ENCODE measurements at places on chromosomes 4 and X. TPM values are rescaled to one million over a fixed set of nuclear protein-coding genes. Genes with fewer than 3 reads are reported as not detected.

GRCh38 chrX:39859991-39860861, 237.5 kb downstream of the BCOR start:
- DNase-seq: peak; percentile 52
- H3K4me1 ChIP-seq: no peaks in the 10 kb centered on the region
- H3K36me3 ChIP-seq: no peaks in the 10 kb centered on the region
- no peak overlapping the region for H3K27ac ChIP-seq
- no peak overlapping the region for H3K4me3 ChIP-seq
- H3K27me3 ChIP-seq: no peaks in the 10 kb centered on the region

NLGN3 gene
- 6.7 TPM for total RNA-seq

PRRG3 gene
- total RNA-seq: 2.7 TPM

GRCh38 chr4:77025643-77026321, 50.0 kb downstream of the CCNI start:
- no peak overlapping the region for H3K27ac ChIP-seq
- H3K36me3 ChIP-seq: no peaks in the 10 kb centered on the region
- H3K27me3 ChIP-seq: no peaks in the 10 kb centered on the region

BEX5 gene
- 10.3 TPM for total RNA-seq

DNA sequence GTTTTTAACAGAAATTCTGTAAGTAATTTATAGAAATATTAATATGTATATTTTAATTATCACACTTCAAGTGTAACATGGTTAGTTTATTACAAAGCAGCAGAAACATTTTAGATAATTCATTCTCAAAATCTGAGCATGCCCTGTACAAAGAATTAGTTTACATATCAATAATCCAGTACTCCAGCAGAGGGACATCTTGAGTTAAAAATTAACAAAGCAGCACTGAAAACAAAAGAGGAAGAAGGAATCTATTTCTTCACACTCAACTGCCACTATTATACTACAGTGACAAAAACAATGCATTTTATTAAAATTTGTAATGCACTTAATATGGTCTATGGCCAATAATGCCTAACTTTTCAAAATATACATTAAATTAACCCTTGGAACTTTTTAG, 179.1 kb upstream of the KLHL4 start:
- no peaks in the 10 kb centered on the region for H3K4me1 ChIP-seq
- no peaks in the 10 kb centered on the region for H3K36me3 ChIP-seq
- no peak overlapping the region for H3K4me3 ChIP-seq

ZNF711 gene
- 5.6 TPM for total RNA-seq

DNA sequence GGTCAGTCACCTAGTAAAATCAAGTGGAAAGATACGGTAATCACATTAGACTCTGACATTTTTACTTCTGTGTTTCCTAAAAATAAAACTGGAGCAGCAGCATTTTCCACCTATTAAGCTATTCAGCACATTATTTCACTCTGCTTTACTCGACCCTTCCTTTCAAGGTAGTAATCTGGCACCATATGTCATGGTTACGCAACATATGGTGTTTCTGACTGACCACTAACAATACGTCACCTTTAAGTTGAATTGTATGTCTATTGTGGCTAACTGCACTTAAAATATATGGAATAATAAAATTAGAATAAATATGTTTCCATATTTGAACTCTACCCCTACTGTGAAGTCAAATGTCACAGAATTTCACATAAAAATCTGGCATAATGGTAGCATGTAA, 168.8 kb downstream of the CDS1 start:
- no peak overlapping the region for H3K27ac ChIP-seq
- H3K4me3 ChIP-seq: no peak overlapping the region
- H3K4me1 ChIP-seq: no peaks in the 10 kb centered on the region

ASMT gene
- total RNA-seq: not detected

DNA sequence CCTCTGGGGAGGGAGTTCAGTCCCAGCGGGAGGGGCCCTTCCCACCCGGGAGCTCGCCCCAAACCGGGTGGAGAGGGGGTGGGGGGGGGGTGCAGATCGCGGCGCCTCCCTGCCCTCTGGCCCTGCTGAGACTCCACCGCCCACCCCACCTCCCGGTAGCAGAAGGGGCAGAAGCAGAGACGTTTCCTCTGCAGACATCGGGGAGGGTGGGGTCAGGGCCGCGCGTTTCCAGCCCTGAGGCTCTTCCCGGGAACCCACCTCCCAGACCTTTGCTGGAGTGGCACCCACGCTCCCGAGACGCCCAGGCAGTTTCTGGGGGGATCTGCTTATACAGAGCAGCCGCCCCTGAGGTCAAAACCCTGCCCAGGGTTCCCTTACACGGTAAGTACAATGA, 30.2 kb downstream of the CPLX1 start:
- H3K4me3 ChIP-seq: no peak overlapping the region
- H3K4me1 ChIP-seq: peaks cover 11% of the 10 kb centered on the region
- no peaks in the 10 kb centered on the region for H3K36me3 ChIP-seq
- no peak overlapping the region for H3K27ac ChIP-seq
- no peaks in the 10 kb centered on the region for H3K27me3 ChIP-seq
- DNase-seq: no peak

DNA sequence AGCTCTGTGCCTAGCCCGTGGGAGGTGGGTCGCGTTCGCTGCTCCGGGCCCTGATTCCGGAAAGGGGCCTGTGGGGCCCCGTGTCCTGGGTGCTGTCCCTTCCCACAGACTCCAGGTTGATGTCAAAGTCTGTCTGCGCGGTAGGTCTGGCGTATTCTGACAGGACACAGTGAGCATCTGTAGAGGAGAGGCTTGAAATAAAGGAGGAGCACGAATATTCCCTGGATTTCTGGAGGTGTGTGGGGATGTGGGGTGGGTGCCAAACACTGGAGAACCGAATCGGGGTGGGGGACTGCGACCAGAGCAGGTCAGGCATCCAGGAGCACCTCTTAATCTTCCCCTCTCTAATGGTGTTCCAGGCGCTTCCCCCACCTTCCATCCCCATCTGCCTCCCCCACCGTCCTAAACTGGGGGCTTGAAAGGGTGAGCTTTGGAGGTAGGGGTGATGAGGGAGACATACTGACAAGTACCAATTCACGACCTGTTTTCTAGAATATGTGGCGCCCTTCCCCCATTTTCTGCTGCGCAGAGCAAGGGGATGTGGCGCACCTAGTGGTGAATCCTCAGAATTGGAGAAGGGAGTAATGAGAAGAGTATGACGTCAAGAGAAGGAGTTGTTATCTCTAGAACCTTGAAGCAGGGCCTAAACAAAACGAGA, 877 bp downstream of the GPRASP1 start:
- H3K27ac ChIP-seq: peak overlapping the region; percentile 85
- no peaks in the 10 kb centered on the region for H3K27me3 ChIP-seq
- peak overlapping the region; percentile 79 for H3K4me3 ChIP-seq
- no peaks in the 10 kb centered on the region for H3K36me3 ChIP-seq
- DNase-seq: peak; percentile 71
- peaks cover 2% of the 10 kb centered on the region for H3K4me1 ChIP-seq

DNA sequence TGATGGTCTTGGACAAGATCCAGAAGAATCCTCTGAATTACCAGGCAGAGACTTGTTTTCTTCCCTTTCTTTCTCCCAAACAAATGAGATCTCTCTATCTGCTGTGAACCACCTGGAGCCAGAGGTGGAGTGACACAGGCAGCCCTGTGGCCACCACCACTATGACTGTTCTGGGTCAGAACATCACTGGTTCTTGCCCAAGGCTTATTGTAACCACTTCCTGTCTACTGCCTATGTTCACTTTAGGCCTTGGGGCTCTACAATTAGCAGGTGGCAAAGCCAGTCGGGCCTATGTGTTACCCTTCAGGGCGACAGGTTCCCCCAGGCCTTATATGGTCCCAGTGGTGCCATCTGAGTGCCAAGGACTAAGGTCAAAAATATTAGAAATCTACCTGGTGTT, 161.2 kb downstream of the GLUD2 start:
- no peak overlapping the region for H3K27ac ChIP-seq
- no peak overlapping the region for H3K4me3 ChIP-seq
- no peak for DNase-seq
- H3K4me1 ChIP-seq: no peaks in the 10 kb centered on the region

GRCh38 chrX:27276751-27277150, 186.4 kb downstream of the PPP4R3C start:
- H3K27me3 ChIP-seq: no peaks in the 10 kb centered on the region
- H3K27ac ChIP-seq: no peak overlapping the region
- H3K4me3 ChIP-seq: no peak overlapping the region
- no peak for DNase-seq
- no peaks in the 10 kb centered on the region for H3K36me3 ChIP-seq

TMEM255A gene
- total RNA-seq: 18.5 TPM

- H3K4me1 ChIP-seq: no peaks in the 10 kb centered on the region
- no peak overlapping the region for H3K4me3 ChIP-seq
- no peak for DNase-seq
- H3K27ac ChIP-seq: no peak overlapping the region
Measured at GRCh38 chrX:6708041-6708440, 173.1 kb upstream of the VCX3A start.

GRCh38 chr4:53150631-53151488, 215.0 kb downstream of the SCFD2 start:
- H3K36me3 ChIP-seq: no peaks in the 10 kb centered on the region
- no peaks in the 10 kb centered on the region for H3K4me1 ChIP-seq

- no peaks in the 10 kb centered on the region for H3K4me1 ChIP-seq
- no peaks in the 10 kb centered on the region for H3K27me3 ChIP-seq
- H3K4me3 ChIP-seq: no peak overlapping the region
- H3K36me3 ChIP-seq: no peaks in the 10 kb centered on the region
Measured at GRCh38 chr4:37132351-37132974, 112.1 kb upstream of the NWD2 start.

- no peaks in the 10 kb centered on the region for H3K4me1 ChIP-seq
- H3K27ac ChIP-seq: no peak overlapping the region
- H3K27me3 ChIP-seq: no peaks in the 10 kb centered on the region
- no peak for DNase-seq
- H3K36me3 ChIP-seq: no peaks in the 10 kb centered on the region
Measured at GRCh38 chr4:35125995-35126712, 1118.2 kb downstream of the ARAP2 start.

DNA sequence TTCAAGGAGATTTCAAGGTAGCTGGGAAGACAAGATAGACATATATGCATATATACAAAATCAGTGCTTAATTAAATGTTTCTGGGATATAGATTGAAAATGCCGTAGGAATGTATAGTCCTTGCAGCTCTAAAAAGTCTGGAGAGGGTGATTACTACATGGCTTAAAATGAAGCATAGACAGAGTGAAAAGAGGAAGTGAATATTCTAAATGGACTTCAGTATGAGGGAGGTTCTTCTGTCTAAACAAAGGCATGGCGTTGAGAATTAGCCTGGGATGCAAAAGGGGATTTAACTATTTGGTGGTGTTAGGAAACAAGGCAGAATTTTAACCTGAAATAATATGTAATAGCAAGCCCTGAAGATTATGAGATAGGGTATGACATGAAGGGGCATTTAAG, 141.5 kb upstream of the FRMPD4 start:
- H3K4me3 ChIP-seq: no peak overlapping the region
- H3K4me1 ChIP-seq: no peaks in the 10 kb centered on the region
- no peaks in the 10 kb centered on the region for H3K27me3 ChIP-seq
- H3K27ac ChIP-seq: no peak overlapping the region

NSG1 gene
- total RNA-seq: 39.6 TPM

PPM1K gene
- total RNA-seq: 35.8 TPM

DNA sequence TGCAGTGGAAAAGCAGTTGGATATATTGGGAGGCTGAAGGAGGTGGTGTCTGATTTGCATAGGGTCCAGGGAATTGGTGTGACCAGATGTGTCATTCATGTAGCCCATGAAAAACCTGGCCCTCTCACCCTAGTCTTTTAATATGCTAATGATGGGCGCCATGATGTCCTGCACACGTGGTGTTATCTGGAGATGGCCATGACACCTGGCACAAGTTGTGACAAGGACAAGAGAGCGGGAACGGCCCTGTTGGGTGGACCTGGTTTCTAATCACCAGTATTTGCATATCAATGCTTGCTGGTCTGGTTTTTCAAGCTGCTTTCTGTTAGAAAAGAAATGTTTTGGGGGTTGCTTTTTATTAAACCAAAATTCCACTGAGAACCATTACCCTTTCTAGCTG, 87.4 kb downstream of the ZXDA start:
- H3K36me3 ChIP-seq: no peaks in the 10 kb centered on the region
- no peak overlapping the region for H3K27ac ChIP-seq
- no peaks in the 10 kb centered on the region for H3K4me1 ChIP-seq
- no peak for DNase-seq
- H3K27me3 ChIP-seq: no peaks in the 10 kb centered on the region
- no peak overlapping the region for H3K4me3 ChIP-seq

- no peaks in the 10 kb centered on the region for H3K4me1 ChIP-seq
- no peak overlapping the region for H3K27ac ChIP-seq
- H3K36me3 ChIP-seq: no peaks in the 10 kb centered on the region
- no peaks in the 10 kb centered on the region for H3K27me3 ChIP-seq
- H3K4me3 ChIP-seq: no peak overlapping the region
- no peak for DNase-seq
Measured at GRCh38 chr4:7999695-8000094, 60.0 kb upstream of the AFAP1 start.

DNA sequence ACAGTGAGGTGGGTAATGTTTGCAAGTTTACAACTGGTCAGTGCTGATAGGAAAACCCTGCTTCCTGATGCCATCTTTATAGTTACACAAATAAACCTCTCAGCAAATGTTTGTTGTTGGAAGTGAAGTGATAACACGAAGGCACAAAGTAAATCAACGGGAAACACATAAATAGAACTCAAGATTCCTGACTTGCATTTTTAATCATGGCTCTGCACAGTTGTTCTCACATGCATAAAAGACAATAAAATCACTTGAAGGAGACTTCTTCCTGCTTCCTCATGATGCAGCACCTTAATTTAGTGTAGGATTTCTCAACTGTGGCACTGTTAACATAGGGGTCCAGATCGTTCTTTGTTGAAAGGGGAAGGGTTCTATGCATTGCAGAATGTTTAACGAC, 907.7 kb downstream of the RAB28 start:
- H3K27ac ChIP-seq: no peak overlapping the region
- no peaks in the 10 kb centered on the region for H3K36me3 ChIP-seq
- no peak overlapping the region for H3K4me3 ChIP-seq

GRCh38 chr4:183328832-183329231, 6.6 kb upstream of the CLDN24 start:
- no peak overlapping the region for H3K4me3 ChIP-seq
- no peak for DNase-seq
- no peak overlapping the region for H3K27ac ChIP-seq
- no peaks in the 10 kb centered on the region for H3K4me1 ChIP-seq

AP1S2 gene
- total RNA-seq: 16.6 TPM

FRMD7 gene
- not detected for total RNA-seq

HTN3 gene
- total RNA-seq: not detected

- no peak for DNase-seq
- H3K4me1 ChIP-seq: no peaks in the 10 kb centered on the region
- H3K36me3 ChIP-seq: no peaks in the 10 kb centered on the region
- H3K4me3 ChIP-seq: no peak overlapping the region
Measured at GRCh38 chr4:38523054-38523453, 140.9 kb upstream of the KLF3 start.

- peak within 1 kb of the TSS; percentile 32 for H3K4me3 ChIP-seq
- no peaks in the 10 kb centered on the region for H3K27me3 ChIP-seq
- H3K36me3 ChIP-seq: no peaks in the 10 kb centered on the region
- peak within 1 kb of the TSS; percentile 32 for H3K27ac ChIP-seq
- peaks cover 8% of the 10 kb centered on the region for H3K4me1 ChIP-seq
- DNase-seq: peak; percentile 77
Measured at GRCh38 chr4:7192252-7193029, at the start of gene SORCS2. Gene SORCS2 (plus strand): TSS chr4:7192538.

- no peak overlapping the region for H3K27ac ChIP-seq
- DNase-seq: no peak
- H3K4me1 ChIP-seq: no peaks in the 10 kb centered on the region
- no peak overlapping the region for H3K4me3 ChIP-seq
Measured at GRCh38 chrX:15971696-15972095, 117.1 kb upstream of the AP1S2 start.

All from ovary (tissue), 10 donors.